ENCODE measurements at places on chromosomes 7 and 10.
A peak's percentile ranks its signal among the peaks of the same experiment; 100 is the strongest.

DNA sequence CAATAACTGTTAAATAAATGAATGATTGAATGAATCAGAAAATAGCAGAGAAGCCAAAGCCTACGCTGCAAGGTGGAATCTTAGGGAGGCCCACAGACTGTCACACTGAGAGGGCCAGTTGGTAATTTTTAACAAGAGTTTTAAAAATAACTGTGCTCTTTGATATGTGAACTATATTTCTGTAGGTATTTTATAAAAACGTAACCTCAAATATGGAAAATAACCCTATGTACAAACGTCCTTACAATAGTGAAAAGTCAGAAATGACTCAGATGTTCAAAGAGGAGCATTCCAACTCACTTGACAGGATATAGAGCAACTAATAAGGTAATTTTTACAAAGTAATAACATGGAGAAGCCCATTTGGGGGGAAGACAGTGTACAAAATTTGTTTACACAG is 18.9 kb upstream of the TMEM273 start:
- no peak for DNase-seq

DNA sequence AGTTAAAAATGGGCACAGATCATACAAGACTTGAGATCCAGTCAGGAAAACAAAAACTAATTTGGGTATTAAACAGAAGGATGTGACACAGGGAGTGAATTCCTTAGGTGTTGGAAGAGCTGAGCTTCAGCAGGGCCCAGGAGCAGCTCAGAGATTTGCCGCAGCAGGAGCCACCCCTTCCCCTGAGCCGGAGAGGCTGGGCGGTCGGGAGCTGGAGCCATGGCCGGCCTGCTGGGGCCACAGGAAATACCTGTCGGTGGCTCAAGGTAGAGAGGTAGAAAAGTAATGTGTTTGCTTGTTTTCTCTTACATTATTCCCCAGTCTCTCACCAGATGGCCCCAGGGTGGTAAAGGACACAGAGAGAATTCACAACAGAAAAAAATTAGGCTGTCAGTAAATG is 52.2 kb downstream of the DYNC2I1 start:
- DNase-seq = no peak

- no peak for DNase-seq
These were observed 303.7 kb downstream of the BMPER start for GRCh38 chr7:34208878-34209621.

DNA sequence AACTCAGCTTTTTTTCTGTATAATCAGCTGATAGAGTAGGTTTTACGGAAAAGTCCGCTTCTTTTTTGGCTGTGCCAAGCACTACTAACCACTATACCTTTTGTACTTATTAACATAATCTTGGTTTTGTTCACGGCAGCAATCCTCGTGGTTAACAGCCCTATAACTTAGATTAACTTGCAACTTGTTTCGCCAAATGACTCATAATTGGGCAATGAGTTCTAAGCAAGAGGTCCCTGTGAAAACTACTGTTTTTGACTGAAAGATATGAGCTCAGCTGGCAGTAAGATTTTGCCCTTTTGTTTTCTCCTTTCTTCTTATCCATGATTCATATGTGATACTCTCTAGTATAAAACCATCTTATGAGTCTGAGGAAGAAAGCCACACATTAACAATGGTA is 345.0 kb upstream of the PCDH15 start:
- no peak for DNase-seq

DNA sequence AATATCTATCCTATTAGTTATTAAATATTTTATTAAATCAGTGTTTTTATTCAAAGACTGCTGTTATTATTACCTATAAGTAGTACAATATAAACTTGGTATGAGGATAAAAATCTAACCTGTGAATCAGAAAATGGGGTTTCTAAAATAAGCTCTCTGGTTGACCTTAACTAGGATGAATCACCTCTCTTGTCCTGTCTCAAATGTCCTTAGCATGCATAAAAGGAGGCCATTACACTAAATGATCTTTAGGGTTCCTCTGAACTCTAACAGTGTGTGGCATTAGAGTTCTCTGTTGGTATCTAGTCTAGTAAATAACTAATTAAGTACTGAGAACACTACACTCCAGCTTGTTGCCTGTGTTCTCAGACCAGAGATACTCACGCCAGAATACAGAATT is 143.1 kb upstream of the LRRTM3 start:
- no peak for DNase-seq

GRCh38 chr7:714251-714671 is 12.2 kb upstream of the DNAAF5 start:
- no peak for DNase-seq

DNA sequence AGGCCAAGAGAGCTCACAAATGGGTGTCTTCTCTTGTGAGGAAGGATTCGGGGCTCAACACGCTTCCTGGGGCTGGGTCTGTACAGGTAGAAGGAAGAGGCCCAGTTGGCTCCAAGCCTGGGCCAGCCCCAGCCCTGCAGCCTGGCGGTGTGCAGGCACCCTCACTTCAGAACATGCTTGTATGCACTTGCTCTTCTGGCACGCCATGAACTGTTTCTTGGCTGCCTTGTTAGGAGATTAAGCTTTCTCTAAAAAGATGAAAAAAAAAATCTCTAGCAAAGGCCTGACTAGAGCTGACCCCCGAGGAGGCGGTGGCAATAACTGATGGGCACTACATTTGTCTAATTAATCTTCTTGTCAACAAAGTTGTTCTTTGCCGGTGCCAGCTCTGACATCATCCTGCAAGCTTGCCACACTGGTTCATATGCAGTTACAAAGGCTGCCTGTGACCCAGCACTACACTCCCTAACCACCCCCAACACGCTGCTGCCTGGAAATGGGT is 94.7 kb downstream of the WDR11 start:
- DNase-seq = no peak

- DNase-seq = no peak
These were observed 675.8 kb downstream of the PCDH15 start for GRCh38 chr10:54125098-54125747.

DNA sequence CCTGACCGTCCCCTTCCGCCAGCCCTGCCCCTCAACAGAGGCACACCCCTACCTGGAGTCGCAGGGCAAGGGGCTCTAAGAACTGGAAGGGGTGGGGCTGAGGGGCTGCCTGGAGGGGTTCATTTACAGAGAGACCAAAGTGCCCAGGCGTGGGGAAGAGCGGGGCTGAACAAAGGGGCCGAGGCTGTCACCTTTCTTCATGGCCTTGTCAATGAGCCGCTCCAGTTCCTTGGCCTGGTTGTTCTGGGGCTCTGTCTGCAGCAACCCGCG is 2.3 kb upstream of the CLDN15 start:
- DNase-seq = no peak

- no peak for DNase-seq
These were observed 465.9 kb downstream of the GATA3 start for GRCh38 chr10:8520382-8520781.

GRCh38 chr7:151608031-151608551 is 88.4 kb upstream of the RHEB start:
- no peak for DNase-seq

GRCh38 chr7:139361523-139361922 is 1.8 kb downstream of the LUC7L2 start:
- no peak for DNase-seq

DNA sequence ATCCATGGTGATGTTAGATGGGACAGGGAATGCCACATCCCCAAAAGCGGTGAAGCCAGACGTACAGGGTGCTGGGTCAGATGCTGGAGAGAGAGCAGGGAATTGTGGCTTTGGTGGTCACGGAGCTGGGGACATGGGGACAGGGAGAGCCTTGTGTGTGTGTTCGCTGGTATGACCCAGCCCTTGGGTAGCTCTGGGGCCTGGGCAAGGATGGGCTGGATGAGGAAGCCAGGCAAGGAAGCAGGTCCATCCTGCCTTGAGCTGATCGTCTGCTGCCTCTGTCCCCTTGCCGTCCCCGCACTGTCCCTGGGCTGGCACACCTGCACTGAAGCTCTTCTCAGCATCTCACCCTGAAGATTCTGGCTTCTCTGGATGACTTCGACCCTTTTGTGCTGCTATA is 15.4 kb upstream of the CLDN4 start:
- DNase-seq = no peak

GRCh38 chr7:96074871-96075270 is 247.0 kb downstream of the SLC25A13 start:
- no peak for DNase-seq

DNA sequence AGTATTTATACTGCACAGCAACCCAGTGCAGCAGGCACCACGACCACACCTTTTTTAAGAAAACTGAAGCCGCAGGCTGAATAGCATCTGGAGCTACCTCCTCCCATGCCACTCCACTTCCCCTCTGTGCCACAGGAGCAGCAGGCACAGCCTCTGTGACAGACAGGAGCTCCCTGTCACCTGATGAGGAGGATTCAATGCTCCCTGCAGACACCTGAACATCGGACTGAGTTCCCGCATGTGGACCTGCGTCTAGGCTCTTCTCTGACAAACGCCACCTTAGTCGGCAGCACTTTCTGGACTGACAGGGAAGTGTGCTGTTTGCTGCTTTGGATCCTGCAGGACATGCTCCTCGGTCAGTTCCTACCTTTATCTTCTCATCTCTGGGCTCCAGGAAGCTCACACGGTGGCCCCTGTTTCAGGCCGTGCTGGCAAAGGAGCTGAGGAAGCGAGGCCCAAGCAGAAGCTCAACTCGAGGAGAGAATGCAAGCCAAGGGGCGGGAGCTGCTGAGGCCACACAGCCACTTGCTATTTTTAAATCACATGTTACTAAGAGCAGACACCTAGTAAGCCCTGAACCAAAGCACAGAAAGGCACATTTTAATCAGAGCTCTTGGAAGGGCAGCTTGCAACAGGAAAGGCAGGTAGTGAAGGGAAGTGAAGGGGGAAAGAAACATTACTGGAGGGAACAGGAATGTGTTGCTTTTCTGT is 56.6 kb downstream of the VOPP1 start:
- no peak for DNase-seq

DNA sequence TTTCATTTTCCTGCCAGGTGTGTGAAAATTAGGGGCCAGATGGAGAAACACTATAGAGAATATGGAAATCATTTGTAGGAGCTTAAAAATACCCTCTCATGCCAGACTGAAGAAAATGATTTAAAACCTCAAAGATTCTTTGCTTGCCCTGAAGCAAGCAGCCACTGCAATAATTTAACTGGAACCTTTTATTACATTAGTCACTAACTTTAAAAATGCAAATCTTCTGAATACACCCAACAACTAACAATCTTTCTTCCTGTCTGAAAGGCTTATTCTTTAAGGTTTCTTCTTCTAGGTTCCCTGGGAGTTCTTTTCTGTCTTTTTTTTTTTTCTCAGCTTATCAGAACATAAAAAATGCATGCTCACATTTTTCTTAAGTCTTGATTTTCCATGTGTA is 238.5 kb upstream of the KMT2E start:
- DNase-seq = no peak

DNA sequence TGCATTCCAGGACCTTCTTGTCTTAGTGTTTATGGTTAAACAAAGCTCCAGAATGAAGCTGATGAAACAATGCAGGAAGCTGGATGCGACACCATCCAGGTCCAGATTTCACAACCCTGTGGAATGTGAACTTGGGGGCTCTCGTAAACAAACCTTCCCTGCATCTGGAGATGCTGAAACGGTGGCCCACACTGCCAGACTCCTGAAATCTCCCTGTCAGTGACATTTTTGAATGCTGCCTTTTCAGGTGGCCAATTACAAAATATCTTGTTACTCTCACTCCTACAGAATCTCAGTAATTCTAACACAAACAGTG is 18.8 kb downstream of the VIPR2 start:
- no peak for DNase-seq

DNA sequence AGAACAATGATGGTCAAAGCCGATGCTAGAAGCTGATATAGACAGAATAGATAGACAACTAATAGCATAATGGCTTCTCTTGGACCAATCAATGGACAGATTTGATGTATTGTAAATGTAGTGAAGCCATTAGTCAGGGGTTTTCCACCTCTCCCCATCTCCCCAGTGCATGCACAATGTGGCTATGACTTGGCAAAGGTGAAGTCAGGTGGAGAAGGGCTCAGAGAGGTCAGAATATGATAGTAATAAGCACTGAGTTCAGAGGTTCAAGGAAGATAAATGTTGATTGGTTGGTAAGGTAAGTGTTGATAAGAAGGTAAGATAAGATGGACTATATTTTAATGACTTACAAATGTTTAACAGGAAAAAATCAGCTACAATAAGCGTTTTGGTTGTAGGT is 28.5 kb downstream of the BLNK start:
- DNase-seq = no peak

GRCh38 chr10:130010653-130011052 is 46.6 kb upstream of the EBF3 start:
- no peak for DNase-seq

GRCh38 chr7:157263156-157263555 is 73.6 kb upstream of the DNAJB6 start:
- DNase-seq = no peak

GRCh38 chr7:108057951-108058481 is 55.1 kb upstream of the LAMB1 start:
- DNase-seq = no peak

DNA sequence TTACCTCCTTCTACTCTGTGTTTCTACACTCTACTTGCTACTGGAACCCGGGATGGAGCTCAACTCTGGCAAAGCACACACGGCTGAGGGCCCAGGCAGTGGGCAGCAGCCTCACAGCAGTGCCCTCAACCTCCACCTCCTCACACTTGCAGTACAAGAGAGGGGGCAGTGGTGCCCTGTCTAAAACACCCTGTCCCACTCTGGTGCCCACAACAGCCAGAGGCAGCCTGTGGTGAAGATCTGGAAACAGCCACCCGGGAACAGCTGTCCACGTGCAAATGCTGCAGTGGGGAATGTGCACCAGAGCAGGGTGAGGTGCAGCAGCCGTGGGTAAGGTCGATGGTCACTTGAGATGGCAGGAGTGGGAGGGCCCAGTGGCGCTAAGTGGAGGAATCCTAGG is 13.7 kb downstream of the MAT1A start:
- no peak for DNase-seq

- no peak for DNase-seq
These were observed 56.2 kb upstream of the ETV1 start for GRCh38 chr7:14045651-14046050.

DNA sequence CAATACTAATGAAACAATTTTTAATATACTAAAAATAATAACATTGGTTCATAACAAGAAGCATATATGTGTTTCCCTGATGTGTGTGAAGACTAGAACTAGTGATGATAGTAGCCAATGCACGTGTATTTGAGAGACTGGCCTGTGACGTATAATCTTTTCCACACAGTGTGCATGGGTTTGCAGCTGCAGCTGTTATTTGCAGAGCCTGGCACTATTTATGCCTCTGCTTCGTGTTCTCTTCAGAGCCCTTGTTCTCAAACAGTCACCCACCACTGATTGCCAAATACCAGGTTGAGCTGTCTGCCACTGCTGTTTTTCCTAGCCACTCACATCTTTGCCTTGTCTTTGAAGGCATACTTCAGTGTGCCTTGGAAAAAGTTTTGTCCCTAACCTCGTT is 531.7 kb downstream of the ETV1 start:
- no peak for DNase-seq

- peak; percentile 34 for DNase-seq
These were observed 135.9 kb upstream of the PODXL start for GRCh38 chr7:131692131-131692960.
